ENCODE measurements at places on chromosomes 2 and 18. TPM values are rescaled to one million over a fixed set of nuclear protein-coding genes. Genes with fewer than 3 reads are reported as not detected.

GRCh38 chr2:48107326-48107925 lies 201.1 kb upstream of the FBXO11 start:
- no peak for DNase-seq

GPATCH11 gene
- total RNA-seq, result 7.5 TPM

GRCh38 chr2:189144700-189145211 lies 34.8 kb downstream of the COL5A2 start:
- no peak for DNase-seq

GRCh38 chr2:21228041-21228895 lies 104.5 kb downstream of the TDRD15 start:
- DNase-seq, result no peak

GRCh38 chr2:50103442-50103841 lies 928.5 kb downstream of the NRXN1 start:
- no peak for DNase-seq
